ENCODE measurements at places on chromosomes 7 and 10. TPM values are rescaled to one million over a fixed set of nuclear protein-coding genes. Genes with fewer than 3 reads are reported as not detected.

Gene IFIT1B
- total RNA-seq: not detected

Gene HOXA13
- total RNA-seq: under 0.01 TPM

Gene ZNF425
- 3.7 TPM for total RNA-seq

Gene SUGCT
- total RNA-seq: 7.4 TPM

Gene CRPPA
- total RNA-seq: 0.26 TPM

Gene MCM10
- total RNA-seq: 0.38 TPM

Gene METTL2B
- 38.3 TPM for total RNA-seq

DNA sequence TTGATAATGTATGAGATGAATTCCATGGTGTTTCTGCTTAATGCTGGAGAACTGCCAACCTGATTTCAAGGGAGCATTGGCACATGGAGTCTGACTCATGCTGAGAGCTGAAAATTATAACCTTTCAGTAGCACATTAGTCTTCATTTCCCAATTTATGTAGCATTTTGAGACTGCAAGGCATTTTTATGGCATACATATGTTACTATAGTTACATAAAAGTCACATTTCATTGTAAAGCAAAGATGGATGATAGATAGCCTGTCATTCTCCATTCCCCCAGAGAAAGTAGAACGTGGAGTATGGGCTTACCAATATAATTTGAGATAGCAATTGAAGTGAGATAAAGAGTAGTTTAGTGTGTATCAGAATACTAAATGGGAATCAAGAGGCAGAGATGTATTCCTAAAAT lies 103.1 kb downstream of the SLC16A9 start:
- DNase-seq: peak; percentile 62

DNA sequence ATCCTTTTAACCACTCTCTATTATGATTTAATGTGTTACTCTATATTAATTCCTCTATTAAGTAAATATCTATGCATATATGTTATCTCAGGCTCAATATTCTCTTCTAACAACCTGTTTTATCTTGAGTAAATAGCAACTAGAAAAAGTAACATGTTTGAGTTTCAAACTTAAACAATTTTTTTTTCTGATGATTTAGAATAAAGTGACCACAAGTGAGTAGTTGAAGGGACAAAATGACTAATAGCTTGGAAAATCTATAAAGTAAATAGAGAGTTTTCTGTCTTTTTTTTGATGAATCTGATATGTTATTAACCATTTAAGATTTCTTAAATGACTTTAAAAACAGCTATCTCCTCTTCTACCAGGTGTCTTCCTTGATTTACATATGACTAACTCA lies 483.8 kb downstream of the TFEC start:
- no peak for DNase-seq

- DNase-seq: no peak
Measured at GRCh38 chr7:94441138-94441537, 46.4 kb downstream of the COL1A2 start.

GRCh38 chr7:47228386-47229014 lies 353.4 kb downstream of the TNS3 start:
- DNase-seq: no peak

- DNase-seq: no peak
Measured at GRCh38 chr10:3977761-3978160, 192.8 kb upstream of the KLF6 start.

DNA sequence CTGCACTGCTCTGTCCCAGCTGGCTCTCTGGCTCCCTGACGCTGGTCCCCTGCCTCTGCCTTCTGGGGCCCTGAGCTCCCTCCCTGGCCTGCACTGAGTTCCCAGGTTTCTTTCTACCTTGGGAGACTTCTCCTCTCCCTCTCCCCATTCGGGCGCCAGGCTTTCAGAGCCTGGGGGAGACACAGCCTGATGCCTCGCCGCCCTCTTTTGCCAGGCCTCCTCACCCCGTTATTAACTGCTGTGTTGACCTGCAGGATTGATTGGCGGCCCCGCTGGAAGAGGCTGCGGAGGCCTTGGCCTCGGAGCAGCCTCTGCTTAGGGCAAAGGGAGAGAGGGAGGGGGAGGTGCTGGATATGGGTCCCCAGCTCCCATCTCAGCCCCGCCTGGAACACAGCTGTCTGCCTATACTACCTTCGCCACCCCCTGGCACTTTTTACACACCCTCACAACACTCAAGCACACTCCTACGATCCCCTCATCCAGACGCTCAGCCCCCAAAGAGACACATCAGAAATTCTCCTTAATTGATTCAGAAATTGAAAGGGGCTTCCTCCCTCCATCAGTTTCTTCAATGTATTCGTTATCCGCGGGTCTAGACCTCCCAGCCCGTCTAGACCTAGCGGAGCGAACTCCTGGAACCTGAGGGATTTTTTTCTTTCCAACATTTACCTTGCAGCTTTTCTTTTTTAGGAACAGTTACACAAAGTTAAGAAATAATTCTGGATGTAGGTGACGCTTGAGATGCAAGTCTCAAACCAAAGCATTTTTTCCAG lies 7.1 kb upstream of the PAX2 start:
- DNase-seq: no peak

GRCh38 chr7:64498270-64498669 lies 64.6 kb downstream of the ZNF680 start:
- DNase-seq: no peak

GRCh38 chr7:122123746-122124145 lies 20.3 kb downstream of the AASS start:
- DNase-seq: peak; percentile 56

Measured in bronchial epithelial cell (primary cell).